IMR-90 (cell line): ENCODE measurements at places on chromosomes 6 and 20. TPM values are rescaled to one million over a fixed set of nuclear protein-coding genes. Genes with fewer than 3 reads are reported as not detected.
A peak's percentile ranks its signal among the peaks of the same experiment; 100 is the strongest.

- DNase-seq: no peak
- no peaks in the 10 kb centered on the region for H3K27me3 ChIP-seq
- H3K4me1 ChIP-seq: peaks cover 2% of the 10 kb centered on the region; the same call in 1 of the 2 replicates
- no peak overlapping the region for H3K27ac ChIP-seq
Observed at GRCh38 chr20:41403604-41404003, 37.0 kb upstream of the EMILIN3 start.

GRCh38 chr6:53615633-53616449 lies 49.7 kb downstream of the KLHL31 start:
- no peak overlapping the region for H3K27ac ChIP-seq
- peaks cover 6% of the 10 kb centered on the region for H3K4me1 ChIP-seq
- H3K36me3 ChIP-seq: no peaks in the 10 kb centered on the region
- DNase-seq: peak; percentile 91
- peaks cover 7% of the 10 kb centered on the region for H3K27me3 ChIP-seq

GRCh38 chr6:45454008-45454911 lies 76.5 kb upstream of the SUPT3H start:
- peak; percentile 78 for DNase-seq
- peaks cover 6% of the 10 kb centered on the region for H3K4me1 ChIP-seq
- H3K36me3 ChIP-seq: peaks cover 1% of the 10 kb centered on the region

DNA sequence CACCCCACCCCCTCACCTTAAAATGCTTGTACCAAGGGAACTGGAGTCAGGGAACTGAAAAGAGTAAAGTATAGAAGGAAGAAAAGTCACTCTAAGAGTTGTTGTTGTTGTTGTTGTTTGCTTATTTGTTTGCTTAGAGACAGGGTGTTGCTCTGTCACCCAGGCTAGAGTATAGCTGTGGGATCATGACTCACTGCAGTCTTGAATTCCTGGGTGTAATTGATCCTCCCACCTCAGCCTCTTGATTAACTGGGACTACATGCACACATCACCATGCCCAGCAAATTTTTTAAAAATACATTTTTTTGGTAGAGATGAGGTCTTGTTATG lies 681.6 kb upstream of the GJE1 start:
- peak overlapping the region; percentile 88 for H3K27ac ChIP-seq
- H3K4me1 ChIP-seq: peaks cover 10% of the 10 kb centered on the region
- no peak for DNase-seq
- no peak overlapping the region for H3K4me3 ChIP-seq

GRCh38 chr6:54865091-54865631 lies 18.6 kb downstream of the FAM83B start:
- H3K4me3 ChIP-seq: no peak overlapping the region
- H3K36me3 ChIP-seq: no peaks in the 10 kb centered on the region
- no peak for DNase-seq
- no peaks in the 10 kb centered on the region for H3K4me1 ChIP-seq
- no peak overlapping the region for H3K27ac ChIP-seq
- no peaks in the 10 kb centered on the region; the same call in 1 of the 2 replicates for H3K27me3 ChIP-seq

- H3K27ac ChIP-seq: no peak overlapping the region
- no peaks in the 10 kb centered on the region for H3K36me3 ChIP-seq
- no peaks in the 10 kb centered on the region; the same call in 1 of the 2 replicates for H3K27me3 ChIP-seq
- H3K4me1 ChIP-seq: no peaks in the 10 kb centered on the region
- DNase-seq: no peak
- no peak overlapping the region for H3K4me3 ChIP-seq
Observed at GRCh38 chr6:19669206-19669605, 168.0 kb upstream of the ID4 start.

The IMPG1 gene
- total RNA-seq: not detected in 2 replicates

The GATA5 gene
- not detected in 2 replicates for total RNA-seq

The SUMO4 gene
- 1.9 and 2.2 TPM in 2 replicates for total RNA-seq

The DLK2 gene
- 0.90 and 1.1 TPM in 2 replicates for total RNA-seq
